ENCODE measurements at places on chromosomes 3 and 15.

DNA sequence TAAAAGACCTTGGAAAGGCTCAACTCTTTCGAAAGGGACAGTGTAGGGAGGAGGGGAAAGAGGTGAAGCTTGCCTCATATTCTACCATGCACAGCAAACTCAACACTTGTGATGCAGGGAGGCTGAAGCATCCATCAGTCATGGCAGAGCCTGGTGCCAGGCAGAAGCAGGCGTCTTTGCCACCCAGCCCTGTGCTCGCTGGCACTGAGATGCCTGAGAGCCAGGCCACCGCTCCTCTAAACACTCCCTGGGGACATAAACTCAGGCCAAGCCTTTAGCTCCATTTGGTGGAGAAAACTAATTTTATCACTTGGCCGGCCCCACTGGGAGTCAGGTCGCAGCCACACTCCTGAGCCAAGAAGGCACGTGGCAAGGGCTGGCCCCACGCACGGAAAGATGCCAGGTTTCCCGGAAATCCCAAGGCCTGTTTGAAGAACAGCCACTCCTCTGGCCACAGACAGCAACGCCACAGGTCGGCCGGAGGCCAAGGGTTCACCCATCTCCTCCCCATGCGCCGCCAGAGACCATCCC is 30.7 kb downstream of the XXYLT1 start:
- DNase-seq, result no peak

DNA sequence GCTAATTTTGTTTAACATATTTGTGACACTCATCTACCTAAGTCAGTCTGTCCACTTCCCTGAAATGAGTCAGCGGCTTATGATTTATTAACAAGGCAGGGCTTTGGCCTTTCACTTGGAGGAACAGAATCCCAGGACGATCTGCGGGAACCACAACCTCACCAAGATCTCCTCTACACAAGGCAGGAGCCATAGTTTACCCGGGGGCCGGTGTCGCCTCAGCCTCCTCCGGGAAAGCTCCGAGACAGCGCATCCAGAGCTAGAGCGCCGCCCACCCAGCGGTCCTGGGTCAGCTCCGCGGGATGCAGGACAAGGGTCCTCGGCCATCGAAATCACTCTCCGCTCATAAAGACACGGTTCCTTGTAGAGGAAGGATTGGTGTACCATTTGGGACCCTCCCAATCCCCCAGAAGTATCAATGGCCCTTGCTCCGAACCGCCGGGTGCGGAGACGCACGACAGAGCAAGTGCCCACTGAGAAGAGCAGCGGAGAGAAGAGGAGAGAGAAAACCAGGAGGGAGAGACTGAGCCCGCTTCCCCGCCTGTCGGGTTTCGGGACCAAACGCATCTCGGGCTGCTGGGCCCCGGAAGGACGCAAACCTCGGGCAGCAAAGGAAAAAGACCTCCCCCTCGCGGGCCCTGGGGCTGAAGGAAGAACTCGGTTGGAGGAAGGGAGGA is 13.1 kb upstream of the ALCAM start:
- no peak for DNase-seq

GRCh38 chr3:58325525-58325992 is 7.1 kb upstream of the PXK start:
- no peak for DNase-seq

- no peak for DNase-seq
Measured at GRCh38 chr3:124773351-124774326, 43.4 kb downstream of the UMPS start.

- DNase-seq, result no peak
Measured at GRCh38 chr15:35911052-35911777, 365.2 kb upstream of the DPH6 start.
